ENCODE measurements at places on chromosomes 5 and 9. TPM values are rescaled to one million over a fixed set of nuclear protein-coding genes. Genes with fewer than 3 reads are reported as not detected.

GRCh38 chr5:40991168-40991980 is 79.8 kb downstream of the MROH2B start:
- peak; percentile 99 for DNase-seq

DNA sequence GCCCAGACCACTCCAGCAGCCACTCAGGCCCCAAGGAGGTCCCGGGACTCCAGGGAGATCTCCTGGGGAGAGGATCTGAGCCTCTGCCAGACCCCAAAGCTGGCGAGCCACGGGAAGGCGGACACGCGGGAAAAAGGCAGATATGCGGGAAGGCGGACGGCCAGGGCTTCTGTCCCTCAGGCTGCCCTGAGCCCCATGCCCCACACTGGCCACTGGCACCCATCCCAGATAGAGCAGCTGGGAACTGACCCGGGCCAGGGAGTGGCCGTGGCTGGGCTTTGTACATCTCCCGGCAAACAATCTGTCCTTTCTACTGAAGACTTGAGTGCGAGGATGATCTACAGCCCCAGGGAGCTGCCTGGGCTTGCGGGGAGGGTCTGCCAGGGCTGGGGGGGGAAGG is 21.1 kb upstream of the NOTCH1 start:
- peak; percentile 82 for DNase-seq

- DNase-seq = no peak
Observed at GRCh38 chr5:73299665-73300336, 126.8 kb downstream of the TMEM174 start.

GRCh38 chr9:126309427-126310189 is 17.0 kb upstream of the MVB12B start:
- no peak for DNase-seq

DNA sequence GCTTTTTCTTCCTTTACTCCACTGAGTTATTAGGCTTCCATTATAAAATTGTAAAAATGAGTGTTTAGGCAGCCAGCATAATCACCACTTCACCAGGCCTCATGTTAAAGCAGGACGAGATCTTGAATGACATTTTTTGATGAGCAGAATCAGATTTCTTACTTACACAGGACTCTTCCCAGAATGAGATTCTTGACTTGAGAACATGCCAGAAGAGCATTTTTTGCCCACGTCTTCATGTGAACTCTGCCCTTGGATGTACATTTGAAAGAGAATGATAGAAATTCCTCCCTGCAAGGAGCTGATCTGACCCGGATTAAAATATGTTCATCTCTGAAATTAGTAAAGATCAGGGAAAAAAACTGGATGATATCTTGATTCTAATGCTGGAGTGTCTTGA is 212.1 kb upstream of the ADRA1B start:
- DNase-seq = no peak

DNA sequence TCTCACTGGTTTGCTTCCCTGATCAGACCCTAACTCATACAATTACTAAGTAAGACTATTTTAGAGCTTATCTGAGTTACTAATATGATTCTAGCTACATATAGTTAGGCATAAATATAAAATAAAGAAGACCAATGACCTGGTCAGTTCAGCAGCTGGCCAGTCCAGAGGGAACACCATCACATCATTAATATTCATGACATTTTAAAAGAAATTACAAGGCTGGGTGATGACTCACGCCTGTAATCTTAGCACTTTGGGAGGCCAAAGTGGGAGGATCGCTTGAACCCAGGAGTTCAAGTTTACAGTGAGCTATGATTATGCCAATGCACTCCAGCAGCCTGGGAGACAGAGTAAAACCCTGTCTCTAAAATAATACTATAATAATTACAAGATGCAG is 37.0 kb upstream of the CDC42SE2 start:
- DNase-seq = peak; percentile 79

- DNase-seq = peak; percentile 86
Observed at GRCh38 chr5:36950586-36951457, 74.3 kb downstream of the NIPBL start.

GRCh38 chr9:93052791-93053540 is 5.5 kb upstream of the SUSD3 start:
- no peak for DNase-seq

DNA sequence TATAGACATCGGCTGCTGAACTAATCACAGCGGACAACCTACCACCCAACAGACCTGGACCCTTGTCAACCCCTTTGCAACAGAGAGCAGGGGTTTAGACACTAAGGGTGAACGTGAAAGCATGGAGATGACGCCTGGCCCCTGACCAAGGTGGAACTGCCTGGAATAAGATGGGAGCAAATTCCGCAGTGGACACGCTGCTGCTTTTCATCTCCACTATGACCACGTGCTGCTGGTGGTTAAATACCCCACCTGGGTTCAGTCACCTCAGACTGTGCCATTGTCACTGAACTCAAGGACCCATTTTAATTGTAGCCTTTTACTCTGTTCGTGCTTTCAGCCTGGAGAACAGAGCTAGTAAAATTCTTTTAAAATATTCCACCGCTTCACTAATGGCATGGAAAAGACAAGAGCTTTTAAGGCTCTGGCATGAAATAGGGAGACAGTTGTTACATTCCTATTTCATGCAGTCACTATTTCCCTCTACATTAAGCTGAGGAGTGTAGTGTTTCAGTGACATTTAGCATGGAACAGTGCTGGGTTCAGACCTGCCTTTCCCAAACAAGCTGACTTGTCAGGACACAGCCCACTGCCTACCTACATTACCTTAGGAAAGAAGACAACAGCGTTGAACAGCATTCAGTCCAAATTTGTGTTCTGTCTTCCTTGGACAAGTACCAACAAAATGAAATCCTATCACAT is 96.8 kb downstream of the ANKRD18B start:
- DNase-seq = peak; percentile 84

GRCh38 chr9:2233274-2233673 is 218.1 kb downstream of the SMARCA2 start:
- DNase-seq = no peak

DNA sequence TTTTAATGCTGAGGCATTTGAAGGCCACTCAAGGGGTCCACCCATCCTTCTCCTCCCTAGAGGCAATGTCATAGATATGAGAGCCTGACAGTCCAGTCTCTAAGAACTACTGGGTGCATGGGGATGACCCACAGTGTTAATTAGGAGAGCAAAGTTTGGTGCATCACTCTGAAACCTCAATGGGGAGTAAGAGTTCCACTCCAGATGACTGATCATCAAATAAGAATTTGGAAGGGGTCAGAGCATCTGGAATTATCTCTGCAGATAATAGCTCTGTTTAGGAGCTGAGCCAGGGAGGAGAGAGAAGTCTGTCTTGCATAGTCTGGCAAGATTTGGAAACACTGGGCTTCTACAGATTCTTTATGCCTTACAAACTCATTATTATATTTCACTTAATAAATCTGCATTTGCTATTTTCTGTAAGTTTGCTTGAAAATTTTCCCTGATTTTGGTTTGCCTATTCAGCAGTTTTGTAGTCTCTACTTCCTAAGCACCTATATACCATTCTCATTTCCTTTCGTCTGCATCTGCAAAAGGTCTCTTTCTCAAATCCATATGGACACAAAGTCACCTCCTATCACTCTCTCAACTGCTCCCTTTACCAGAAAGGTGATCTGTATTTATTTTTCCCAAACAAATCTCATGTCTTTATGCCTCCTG is 27.7 kb downstream of the FGF10 start:
- DNase-seq = no peak

- DNase-seq = peak; percentile 93
Observed at GRCh38 chr9:132651259-132651658, 18.5 kb downstream of the DDX31 start.

- DNase-seq = no peak
Observed at GRCh38 chr5:103532086-103532734, 30.4 kb downstream of the NUDT12 start.

GRCh38 chr5:34410411-34411139 is 245.6 kb upstream of the RAI14 start:
- DNase-seq = peak; percentile 75

GRCh38 chr5:131496400-131496713 is 138.7 kb downstream of the RAPGEF6 start:
- DNase-seq = no peak

- DNase-seq = no peak
Observed at GRCh38 chr5:99587983-99588382, 659.2 kb upstream of the CHD1 start.

- no peak for DNase-seq
Observed at GRCh38 chr5:96966801-96967200, 30.9 kb downstream of the LNPEP start.

- DNase-seq = no peak
Observed at GRCh38 chr5:73426034-73426433, 22.5 kb downstream of the FOXD1 start.

GRCh38 chr5:19866090-19866450 is 121.9 kb downstream of the CDH18 start:
- no peak for DNase-seq

- peak; percentile 27 for DNase-seq
Observed at GRCh38 chr9:132670457-132671391, at the start of gene GTF3C4. Gene GTF3C4, plus strand, starts transcription at chr9:132670464. Its CDS starts 135 bp downstream, at chr9:132670599.

DNA sequence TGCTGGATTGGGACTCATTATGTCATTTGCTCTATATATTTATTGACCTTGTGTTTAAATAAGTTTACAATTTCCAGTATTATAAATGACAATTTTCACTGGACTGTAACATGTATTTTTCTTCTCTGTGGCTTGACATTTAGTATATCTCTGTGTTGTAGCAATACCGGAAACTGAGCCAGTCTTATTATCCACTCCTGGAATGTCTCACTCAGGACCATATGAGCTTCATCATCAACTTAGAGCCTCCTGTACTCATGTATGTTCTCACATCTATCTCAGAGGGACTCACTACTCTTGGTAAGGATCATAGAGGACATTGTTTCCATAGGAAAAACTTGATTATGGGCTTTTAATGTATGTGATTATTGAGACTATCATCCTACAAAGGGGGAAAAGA is 66.5 kb upstream of the TLX3 start:
- no peak for DNase-seq

DNA sequence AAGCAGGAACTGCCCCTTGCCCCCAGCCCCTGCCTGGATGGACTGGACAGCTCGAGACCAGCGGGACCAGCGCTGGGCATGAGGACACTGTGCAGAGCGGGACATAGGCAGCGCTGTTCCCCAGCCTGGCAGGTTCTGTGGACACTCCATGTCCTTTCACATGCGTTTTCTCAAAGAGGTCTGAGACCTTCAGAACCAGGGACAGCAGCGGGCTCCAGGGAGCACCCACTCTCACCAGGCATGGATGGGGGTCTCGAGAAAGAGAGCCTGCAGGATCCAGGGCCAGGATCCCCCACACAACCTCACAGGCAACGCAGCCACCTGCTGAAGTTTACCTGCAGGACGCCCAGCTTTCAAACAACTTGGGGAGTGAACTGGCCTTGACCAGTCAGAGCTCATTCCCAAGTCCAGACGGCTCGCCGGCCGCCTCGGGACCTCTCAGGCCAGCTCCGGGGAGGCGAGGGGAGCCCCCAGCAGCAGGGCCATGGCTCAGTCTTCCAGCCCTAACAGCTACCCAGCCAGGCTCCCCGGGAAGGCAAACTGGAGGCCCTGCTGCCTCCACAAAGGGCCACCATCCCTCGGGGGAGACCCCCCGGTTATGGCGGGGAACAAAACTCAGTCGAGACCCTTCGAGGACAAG is 72.5 kb upstream of the SARDH start:
- no peak for DNase-seq

DNA sequence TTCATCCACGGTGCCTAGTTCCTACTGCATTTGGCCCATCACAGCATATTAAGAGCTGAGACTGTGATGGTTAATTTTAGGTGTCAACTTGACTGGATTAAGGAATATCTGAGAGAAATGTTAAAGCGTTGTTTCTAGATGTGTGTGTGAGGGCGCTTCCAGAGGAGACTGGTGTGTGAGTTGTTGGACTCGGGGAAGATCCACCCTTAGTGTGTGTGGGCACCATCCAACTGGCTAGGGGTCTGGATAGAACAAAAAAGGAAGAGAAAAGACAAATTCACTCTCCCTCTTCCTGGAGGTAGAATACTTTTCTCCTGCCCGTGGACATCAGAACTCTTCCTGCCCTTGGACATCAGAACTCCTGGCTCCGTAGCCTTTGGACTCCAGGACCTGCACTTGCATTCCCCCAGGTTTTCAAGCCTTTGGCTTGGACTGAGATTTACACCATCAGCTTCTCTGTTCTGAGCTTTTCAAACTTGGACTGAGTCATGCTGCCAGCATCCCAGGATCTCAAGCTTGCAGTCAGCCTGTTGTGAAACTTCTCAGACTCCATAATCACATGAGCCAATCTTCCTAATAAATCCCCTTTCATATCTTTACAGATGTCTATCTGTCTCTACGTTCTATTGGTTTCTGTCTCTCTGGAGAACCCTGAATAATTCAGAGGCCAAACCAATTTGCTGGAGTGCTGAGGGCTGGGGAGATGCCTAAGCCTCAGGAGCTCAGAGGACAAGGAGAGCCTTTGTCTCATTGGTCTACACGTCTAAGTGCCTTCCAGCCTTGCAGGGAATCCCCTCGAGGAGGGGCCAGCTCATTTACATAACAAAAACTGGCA is 164.5 kb downstream of the DCP2 start:
- DNase-seq = peak; percentile 89

DNA sequence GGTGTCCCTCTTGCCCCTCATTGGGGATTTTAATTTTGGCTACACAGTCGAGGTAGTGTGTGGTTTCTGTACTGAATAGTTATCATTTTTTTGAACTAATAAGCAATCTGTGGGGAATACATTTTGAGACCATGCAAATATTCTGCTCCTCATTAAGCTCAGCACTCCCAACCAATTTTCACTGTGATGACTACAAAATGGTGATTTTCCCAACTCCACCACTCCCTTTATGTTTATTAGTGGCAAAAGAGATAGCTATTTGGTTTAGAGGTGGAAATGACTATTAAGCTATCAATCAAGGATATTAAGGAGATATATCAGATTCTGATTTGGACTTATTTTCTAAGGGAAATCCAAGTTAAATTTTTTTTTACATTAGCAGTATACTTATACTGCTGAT is 62.9 kb downstream of the FOCAD start:
- DNase-seq = no peak

- DNase-seq = no peak
Observed at GRCh38 chr5:123809594-123810221, 297.7 kb downstream of the CSNK1G3 start.

GRCh38 chr5:175872287-175873087 is 1.1 kb downstream of the CPLX2 start:
- no peak for DNase-seq

CARD19 gene
- total RNA-seq = 72.7 TPM

PRLR gene
- total RNA-seq = 0.33 TPM

CCNJL gene
- not detected for total RNA-seq

DOLPP1 gene
- total RNA-seq = 4.9 TPM

C9orf85 gene
- 17.3 TPM for total RNA-seq

STKLD1 gene
- total RNA-seq = 0.99 TPM

NIPSNAP3A gene
- 16.7 TPM for total RNA-seq

PHYHD1 gene
- total RNA-seq = 20.0 TPM

ARRDC3 gene
- total RNA-seq = 87.1 TPM

C9orf40 gene
- 4.5 TPM for total RNA-seq

IGFBPL1 gene
- not detected for total RNA-seq

SLC6A7 gene
- not detected for total RNA-seq

C7 gene
- under 0.01 TPM for total RNA-seq

GOLM1 gene
- total RNA-seq = 46.7 TPM

LRRC70 gene
- total RNA-seq = 1.3 TPM

ZBTB5 gene
- 5.6 TPM for total RNA-seq

PCSK1 gene
- total RNA-seq = not detected

GDNF gene
- total RNA-seq = 0.83 TPM

MOB3B gene
- total RNA-seq = under 0.01 TPM

PTGES gene
- total RNA-seq = 16.7 TPM

WNK2 gene
- under 0.01 TPM for total RNA-seq

CAVIN4 gene
- total RNA-seq = 1.5 TPM
